ENCODE measurements at places on chromosomes 5 and 9.

GRCh38 chr9:128215491-128216409 is 12.6 kb downstream of the DNM1 start:
- DNase-seq, result no peak

- DNase-seq, result no peak
These were observed 71.5 kb downstream of the FCHO2 start for GRCh38 chr5:73027361-73027760.

DNA sequence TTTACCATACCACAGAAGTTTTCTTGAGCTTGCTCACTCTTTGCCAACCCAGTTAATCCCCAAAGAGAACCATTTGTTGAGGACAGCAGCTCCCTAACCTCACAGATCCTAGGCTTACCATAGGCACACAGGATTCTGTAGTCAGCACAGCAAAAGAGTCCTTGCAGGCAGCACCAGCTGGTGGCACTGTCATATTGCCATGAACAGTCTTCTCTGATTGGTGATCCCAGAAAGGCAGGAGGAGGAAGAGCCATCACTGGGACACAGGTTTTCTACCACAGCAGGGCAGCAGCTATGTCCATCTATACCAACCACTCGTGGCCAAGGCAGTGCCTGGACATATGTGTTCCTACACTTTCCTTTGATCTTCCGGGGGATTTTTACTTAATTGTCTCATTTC is 297.1 kb upstream of the CD180 start:
- DNase-seq, result peak; percentile 38

DNA sequence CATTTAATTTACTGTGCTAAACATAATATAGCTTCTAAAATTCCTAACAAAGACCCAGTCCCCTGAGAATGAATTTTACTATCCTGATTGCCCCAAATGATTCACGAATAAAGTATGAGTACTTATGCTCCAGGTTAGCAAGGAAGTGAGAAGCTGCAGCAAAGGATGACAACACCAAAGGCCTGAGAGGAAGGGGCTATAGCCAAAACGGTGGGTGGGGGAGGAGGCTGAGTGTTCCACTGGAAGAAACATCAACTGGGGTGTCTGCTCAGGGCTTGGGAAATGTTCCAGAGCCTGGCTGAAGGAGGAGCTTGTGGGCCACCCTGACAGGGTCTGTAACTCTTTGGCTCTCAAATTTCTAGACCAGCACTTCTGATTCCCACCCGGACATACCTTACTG is 157.3 kb downstream of the ADAMTS12 start:
- DNase-seq, result no peak

- DNase-seq, result no peak
These were observed 81.6 kb upstream of the IFNK start for GRCh38 chr9:27442464-27442863.

DNA sequence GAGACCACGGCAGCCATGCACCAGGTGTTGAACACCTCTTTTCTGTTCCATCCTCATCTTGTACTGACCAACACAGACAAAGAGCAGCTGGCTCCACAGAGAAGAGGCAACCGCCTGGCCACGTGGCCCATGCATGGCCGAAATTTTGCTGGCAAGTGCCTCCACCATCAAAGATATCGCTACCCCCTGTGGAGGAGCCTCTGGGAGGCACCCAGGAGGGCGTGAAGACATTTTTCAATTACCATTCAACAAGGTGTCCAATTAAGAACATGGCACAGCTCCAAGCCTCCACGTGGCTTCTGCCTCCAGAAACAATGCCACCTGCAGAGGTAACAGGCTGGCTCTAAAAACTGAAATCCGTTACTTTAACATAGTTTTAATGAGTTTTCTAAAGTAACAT is 54.4 kb upstream of the CKS2 start:
- no peak for DNase-seq

- no peak for DNase-seq
These were observed 44.4 kb upstream of the GRIA1 start for GRCh38 chr5:153445875-153446579.

DNA sequence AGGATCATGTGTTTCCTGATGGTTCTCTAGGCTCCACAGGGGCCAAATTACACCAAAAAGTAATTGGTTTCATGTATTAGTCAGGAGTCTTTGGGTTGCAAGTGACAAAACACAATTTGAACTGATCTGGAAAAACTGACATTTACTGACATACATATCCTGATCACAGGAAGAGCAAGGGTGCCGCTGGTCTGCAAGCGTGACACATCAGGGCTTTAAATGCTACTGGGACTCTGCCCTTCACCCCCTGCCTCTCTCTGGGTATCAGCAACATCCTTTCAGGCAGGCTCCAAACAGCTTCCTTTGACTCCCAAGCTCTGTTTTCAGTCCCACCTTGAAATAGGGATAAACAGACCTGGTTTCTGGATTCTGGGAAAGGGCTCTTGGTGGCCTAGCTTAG is 197.5 kb downstream of the PALM2AKAP2 start:
- DNase-seq, result no peak

DNA sequence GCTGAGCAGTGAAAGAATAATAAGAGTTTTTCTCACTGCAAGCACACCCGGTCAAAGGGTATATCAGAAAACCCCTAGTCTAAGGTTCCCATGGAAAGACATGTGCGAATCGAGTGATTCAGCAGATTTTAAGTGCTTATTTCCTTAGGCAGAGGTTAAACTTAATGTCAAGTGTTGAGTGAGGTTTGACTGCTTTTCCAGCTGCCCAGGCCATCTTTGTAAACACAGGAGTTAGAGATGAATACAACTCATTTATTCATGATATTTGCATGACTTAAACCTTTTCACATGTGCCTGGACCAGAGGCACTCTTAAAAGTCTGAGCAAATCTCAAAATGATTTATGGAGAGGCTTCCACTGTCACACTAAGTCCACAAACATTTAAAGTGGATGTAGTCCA is 137.8 kb upstream of the RGMB start:
- DNase-seq, result no peak

DNA sequence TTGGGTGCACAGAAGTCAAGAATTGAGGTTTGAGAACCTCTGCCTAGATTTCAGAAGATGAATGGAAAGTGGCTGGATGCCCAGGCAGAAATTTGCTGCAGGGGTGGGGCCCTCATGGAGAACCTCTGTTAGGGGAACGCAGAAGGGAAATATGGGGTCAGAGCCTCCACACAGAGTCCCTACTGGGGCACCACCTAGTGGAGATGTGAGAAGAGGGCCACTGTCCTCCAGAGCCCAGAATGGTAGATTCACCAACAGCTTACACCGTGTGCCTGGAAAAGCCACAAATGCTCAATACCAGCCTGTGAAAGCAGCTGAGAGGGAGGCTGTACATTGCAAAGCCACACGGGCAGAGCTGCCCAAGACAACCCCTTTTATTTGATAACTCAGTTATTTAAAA is 383.5 kb downstream of the TLE4 start:
- DNase-seq, result no peak

- no peak for DNase-seq
These were observed 250.0 kb upstream of the TNC start for GRCh38 chr9:115367780-115368525.

GRCh38 chr5:35979715-35980114 is 11.5 kb downstream of the UGT3A1 start:
- no peak for DNase-seq

DNA sequence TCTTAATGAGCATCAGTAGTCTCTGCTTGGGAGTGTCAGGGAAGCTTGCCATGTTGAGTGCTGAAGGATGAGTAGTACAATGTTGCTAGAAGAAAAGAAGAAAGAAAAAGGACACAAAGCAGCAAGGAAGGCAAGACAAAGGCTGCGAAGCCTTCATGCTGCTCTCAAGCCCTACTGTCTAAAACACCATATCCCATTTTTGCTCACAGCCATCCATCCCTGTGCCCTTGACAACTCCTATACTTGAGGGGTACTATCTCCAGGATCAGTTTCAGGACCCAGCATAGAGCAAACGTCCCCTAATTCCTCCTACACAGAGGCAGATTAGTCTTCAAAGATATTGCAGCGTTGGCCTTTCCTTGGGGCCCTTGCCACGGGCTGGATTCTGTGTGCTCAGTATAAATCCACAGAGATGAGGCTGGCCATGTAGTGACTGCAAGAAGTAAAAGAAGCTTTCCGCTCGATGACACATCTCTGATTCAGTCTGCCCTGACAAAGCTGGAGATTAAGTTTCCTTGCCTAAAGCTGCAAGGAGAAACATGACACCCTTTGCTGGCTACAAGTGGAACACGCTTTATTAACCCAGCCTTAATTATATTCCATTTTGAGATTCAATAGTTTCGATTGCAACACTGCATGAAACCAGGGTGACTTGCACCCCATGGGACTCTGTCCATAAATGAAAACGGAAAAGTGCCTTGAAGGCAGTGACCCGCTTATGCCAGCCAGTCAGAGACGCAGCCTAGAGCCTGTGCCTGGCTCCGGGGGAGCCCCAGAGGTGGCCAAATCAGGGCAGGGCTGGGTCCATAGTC is 304.6 kb downstream of the ACTL7B start:
- peak; percentile 24 for DNase-seq

- peak; percentile 15 for DNase-seq
These were observed 25.5 kb downstream of the AGTPBP1 start for GRCh38 chr9:85716031-85716877.

DNA sequence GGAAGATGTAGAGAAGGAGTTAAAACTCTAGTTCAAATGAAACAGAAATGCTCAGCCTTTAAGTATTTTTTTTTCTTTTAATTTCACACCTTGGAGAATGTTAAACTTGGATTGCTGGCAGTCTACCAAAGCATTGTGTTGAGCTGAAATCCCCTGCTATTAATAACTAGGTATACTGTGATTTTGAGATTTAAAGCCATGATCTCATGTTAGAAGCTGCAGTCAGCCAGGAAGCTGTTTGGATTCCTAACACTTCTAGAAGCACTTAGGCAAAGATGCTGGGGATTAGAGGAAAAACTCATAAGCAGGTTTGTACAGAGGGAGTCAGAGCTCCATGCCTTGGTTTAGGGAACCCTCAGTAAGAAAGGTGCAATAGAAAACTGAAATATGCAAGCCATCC is 141.4 kb downstream of the KIF4B start:
- no peak for DNase-seq

DNA sequence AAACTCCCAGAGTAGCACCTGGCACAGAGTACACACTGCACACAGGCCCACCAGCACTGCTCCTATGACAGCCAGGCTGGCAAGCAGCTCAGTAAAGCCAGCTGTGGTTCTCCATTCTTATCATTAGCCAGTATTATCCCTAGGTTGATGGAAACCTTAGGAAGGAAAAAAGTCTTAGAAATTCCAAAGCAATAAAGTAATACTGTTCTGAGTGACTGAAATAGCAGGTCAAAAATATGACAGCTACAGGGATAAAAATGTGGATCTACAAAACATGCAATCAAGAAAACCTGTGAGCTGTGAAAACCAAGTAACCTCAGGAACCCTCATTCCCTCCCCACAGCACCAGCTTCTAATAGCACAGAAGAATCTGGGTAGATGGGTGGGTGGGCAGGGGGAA is 403.5 kb downstream of the SPOCK1 start:
- DNase-seq, result no peak

DNA sequence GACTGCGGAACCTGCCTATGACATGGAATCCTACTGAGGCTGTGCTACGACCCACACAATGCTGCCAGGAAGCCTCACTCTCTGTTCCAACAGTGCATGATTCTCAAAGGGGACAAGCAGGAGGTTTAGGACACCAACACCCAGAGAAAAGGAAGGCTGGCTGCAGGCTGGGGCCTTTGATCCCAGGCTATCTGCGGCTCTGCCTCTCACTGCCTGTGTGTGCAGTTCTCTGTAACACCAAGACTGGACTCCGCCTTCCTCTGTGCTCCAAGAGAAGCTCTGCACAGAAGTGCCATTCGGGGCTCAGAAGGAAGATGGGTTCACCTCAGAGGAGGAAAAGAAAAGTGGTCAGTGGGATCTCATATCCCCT is 20.5 kb downstream of the ANKH start:
- no peak for DNase-seq

DNA sequence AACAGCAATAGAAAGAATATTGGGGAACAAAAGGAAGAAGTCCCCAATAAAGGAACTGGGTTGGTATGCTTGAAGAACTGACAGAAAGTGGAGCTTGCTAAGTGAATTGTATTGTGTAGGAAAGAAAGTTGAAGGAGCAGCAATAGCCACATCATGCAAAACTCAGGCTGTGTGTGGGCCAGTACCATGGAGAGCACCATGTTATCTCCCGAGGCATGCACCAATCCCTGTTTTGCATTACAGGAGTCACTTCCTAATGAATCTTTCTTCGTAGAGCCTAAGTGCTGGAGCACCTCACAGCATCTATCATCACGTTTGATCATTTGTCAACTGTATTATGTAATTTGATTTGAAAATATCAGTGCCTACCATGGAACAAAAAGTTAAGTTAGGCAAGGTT is 137.7 kb upstream of the NMUR2 start:
- DNase-seq, result peak; percentile 8

- DNase-seq, result no peak
These were observed 30.4 kb upstream of the KLF9 start for GRCh38 chr9:70444904-70445303.

DNA sequence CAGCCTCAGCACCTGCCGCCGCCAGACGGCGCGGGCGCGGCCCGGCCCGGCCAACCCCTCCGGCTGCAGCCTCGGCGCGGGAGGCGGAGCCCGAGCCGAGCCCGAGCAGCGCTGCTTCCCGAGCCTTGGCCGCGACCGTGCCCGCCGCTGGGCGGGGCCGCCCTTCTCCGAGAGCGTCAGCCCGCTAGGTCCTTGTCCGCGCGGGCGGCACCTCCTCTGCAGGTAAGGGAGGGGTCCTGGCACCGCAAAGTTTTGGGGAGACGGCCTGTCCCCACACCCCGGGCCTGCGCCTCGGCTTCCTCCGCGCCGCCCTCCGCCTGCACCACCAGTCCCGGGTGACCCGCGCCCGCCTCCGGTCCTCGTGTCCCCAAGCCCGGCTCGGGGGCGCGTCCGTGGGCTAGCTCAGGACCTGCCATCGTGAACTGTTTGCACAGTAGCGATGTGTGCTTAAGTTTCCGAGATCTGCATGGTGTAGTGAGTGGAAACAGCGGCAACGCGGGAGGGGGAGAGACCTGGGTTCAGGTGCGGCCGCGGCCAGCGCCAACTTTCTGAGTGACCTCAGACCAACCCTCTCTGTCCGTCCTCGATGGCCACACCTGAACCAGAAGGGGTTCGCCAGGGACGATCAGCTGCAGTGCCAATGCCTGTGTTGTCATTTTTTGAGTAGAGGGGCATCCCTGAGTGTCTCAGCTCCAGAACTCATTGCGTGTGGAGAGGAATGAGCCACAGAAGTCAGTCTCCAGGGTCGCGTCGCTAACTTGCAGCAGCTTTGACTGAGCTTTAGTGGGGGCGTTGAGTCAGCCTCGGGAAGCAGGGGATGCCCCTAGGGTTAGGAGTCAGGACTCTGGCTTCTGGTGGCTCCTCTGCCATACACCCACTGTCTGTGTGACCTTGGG is at the start of gene FRMPD1:
TSS of gene FRMPD1 (plus strand) at position 82 of the 896 bp plus-strand sequence. CDS start 41,688 bp downstream, outside the sequence.
- peak; percentile 88 for DNase-seq
